Pons (tissue), 1 donor: ENCODE measurements at places on chromosomes 6 and 20.

DNA sequence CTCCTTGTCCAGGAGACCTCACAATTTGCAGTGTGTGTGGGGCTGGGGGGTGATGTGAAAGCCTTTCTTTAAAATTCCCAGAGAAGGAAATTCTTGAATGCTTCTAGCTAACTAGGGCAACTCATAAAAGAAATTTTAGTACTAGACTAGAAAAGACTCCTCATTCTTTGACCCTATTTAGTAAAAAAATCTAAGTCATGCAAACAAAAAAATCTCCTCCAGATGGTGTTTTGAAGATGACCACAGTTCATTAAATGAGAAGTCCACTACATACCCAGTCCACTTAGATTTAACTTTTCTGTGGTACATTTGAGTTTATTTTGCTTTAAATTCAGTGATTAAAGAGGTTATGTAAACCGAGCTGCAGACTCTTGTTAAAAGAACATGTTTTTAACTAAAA, 67.5 kb downstream of the NDUFAF5 start:
- no peak for DNase-seq

DNA sequence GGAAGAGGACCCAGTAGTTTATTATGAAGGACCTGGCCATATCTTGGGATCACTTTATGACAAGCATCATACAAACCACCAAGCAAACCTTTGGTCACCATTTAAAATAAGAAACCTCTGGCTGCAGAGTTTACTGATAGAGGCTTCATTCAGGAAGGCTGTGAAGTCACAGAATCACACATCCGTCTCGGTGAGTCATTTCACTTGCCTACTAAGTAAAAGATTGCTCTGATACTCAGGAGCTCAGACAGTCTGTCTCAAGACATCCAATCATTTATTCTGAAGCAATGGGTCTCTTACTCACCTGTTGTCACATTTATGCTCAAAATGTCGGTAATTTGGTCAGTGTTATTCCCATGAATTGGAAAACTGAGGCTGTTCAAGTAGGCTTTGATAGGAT, 33.7 kb downstream of the ADGRF5 start:
- DNase-seq: no peak

- peak; percentile 71 for DNase-seq
Measured at GRCh38 chr6:23277521-23278179, 708.3 kb downstream of the HDGFL1 start.

DNA sequence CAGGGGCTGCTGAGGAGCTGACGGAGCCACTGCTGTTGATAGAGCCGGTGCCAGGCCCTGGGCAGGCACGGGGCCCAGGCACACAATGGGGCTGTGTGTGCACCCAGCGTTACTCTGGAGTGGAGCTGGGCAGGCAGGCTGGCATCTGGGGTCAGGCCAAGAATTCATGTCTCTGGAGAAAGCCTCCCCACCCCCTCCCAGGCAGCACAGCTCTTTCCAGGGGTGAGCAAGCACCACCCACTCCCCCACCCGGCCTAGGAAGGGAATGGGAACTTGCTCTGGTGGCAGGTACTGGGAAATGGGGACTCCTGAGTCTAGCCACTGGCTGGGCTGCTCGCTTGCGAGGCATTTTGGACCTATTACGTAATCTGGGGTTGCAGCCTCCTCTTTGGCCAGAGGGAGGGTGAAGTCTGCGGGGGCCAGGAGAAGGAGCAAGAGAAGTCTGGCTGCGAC, 22.7 kb downstream of the TFEB start:
- DNase-seq: peak; percentile 97

DNA sequence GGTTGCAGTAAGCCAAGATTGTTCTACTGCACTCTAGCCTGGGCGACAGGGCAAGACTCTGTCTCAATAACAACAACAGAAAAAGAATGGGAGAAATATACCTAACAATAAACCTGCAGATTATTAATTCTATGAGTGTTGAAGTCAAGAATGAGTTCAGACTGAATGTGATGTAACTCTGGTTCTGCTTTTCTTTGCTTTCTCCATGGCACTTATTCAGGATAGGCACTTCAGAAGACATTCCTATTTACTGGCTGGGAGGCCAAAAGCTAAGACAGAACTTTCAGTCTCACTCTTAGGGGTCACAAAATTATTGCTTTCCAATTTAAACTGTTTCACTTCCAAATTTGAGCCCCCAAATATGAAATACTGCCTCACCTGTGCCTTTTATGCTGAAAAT, 15.7 kb upstream of the PRIM2 start:
- DNase-seq: no peak

DNA sequence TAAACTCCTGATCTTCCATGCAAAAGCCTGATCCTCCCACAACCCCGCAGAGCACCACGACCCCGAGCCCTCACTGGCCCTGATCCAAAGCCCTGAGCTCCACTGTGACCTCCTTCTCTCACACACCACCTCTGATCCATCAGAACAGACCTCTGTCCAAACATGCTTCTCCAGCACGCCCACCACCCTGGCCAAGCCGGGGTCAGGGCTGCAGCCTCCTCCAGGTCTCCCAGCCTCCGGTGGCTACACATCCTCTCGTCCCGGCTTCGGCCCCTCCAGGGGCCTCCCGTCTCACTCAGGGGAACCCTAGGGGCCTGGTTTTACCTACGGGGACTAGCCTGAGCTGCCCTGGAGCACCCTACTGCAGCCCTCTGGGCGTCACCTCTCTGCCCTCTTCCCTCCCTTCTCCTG, 49.1 kb downstream of the FOXF2 start:
- DNase-seq: no peak

DNA sequence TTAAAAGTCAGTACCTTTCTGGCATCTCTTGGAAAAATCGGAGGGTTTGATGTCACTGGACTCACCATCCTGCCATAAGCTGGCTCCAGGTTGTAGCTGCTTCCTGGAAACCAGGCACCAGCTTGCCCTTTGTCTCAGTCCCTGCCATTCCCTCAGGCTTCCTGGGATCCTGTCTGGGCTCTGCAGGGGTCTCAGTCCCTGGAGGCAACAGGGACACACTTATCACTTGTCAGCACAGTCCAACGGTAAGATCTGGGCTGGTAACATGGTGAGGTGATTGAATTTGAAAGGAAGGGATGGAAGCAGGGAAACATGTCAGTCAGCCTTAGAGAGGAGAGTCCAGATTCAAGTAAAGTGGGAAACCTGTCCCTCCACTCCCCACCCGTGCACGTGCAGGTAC, 147.6 kb upstream of the ECI2 start:
- DNase-seq: no peak

GRCh38 chr20:23513164-23513563, 22.2 kb downstream of the CST8 start:
- no peak for DNase-seq

GRCh38 chr6:37293426-37293825, 35.5 kb upstream of the TMEM217 start:
- no peak for DNase-seq

GRCh38 chr6:167846997-167847606, 20.4 kb downstream of the AFDN start:
- no peak for DNase-seq

GRCh38 chr6:6395581-6396197, 75.2 kb upstream of the F13A1 start:
- peak; percentile 73 for DNase-seq

- DNase-seq: no peak
Measured at GRCh38 chr6:153104220-153104619, 26.9 kb downstream of the RGS17 start.

DNA sequence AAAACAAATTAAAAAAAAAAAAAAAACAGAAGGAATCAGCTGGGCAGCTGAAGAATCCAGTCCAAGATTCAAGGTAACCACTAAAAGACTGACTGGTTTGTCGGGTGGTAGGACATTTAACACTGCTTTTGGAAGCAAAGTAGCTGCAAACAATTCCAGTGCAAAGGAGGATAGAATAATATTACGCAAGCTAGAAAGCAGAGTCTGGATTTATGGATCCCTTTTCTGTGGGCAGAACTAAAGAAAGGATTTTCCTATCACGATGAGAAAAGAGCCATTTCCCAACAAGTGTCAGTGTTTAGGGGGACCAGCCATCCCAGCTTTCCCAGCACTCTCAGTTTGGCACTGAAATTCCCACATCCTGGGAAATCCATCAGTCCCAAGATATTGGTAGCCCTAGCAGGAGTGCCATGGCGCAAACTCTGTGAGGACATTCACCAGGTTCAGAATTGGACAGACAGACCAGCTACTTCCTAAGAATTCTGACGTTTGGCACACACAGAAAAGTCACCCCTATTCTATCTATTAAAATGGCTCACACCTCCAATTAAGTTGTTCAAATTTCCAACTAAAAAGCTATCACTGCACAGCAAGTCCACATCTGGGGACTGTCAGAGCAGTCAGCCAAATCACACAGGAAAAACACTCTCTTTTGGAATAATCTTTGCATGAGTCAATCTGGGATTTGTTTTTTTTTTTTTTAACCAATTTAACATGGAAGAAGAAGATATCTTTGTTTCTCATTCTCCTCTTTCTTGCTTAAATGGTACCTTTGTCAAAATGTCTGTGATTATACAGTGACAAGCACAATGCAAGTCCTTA, 356.8 kb upstream of the ARID1B start:
- DNase-seq: no peak

DNA sequence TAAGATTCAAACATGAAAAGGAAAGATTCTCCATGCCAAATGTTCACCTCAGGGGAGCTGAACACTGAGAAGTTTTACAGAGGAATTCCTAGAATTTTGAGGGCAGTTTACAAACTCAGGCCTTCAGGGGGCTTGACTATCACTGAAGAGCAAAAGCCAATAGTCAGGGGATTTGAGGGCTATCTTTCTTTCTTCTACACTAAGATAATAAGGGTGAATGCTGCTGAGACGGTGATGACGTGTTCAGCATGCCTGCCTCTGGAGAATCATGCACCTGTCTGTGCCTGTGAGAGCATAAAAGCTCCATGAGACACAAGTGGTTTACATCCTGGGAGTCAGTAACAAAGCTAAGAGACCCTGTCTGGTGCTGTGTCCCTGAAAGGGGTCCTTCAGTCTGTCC, 1085.6 kb downstream of the KIF16B start:
- DNase-seq: no peak

DNA sequence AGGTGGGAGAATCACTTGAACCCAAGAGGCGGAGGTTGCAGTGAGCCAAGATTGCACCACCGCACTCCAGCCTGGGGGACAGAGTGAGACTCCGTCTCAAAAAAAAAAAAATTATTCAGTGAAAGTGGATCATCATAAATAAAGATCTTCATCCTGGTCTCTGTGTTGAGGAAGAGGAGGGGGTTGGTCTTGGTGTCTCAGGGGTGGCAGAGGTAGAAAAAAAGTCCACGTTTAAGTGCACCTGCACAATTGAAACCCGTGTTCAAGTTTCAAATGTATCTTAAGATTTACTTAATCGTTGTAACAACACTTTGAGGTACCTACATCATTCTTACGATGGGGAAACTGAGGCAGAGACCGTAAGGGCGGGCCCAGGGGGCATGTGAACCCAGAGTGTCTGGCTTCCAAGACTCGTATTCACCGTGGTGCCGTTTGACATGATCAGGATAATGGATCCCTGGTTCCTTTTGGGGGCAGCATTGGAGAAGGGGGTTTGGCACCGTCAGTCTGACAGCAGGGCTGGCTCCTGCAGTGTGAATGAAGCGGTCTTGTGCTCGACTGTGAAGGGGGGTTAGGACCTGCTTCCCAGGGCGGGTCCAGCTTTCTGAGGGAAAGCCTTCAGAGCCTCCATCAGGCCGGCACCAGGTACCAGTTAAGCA, 32.9 kb upstream of the ID1 start:
- DNase-seq: no peak

DNA sequence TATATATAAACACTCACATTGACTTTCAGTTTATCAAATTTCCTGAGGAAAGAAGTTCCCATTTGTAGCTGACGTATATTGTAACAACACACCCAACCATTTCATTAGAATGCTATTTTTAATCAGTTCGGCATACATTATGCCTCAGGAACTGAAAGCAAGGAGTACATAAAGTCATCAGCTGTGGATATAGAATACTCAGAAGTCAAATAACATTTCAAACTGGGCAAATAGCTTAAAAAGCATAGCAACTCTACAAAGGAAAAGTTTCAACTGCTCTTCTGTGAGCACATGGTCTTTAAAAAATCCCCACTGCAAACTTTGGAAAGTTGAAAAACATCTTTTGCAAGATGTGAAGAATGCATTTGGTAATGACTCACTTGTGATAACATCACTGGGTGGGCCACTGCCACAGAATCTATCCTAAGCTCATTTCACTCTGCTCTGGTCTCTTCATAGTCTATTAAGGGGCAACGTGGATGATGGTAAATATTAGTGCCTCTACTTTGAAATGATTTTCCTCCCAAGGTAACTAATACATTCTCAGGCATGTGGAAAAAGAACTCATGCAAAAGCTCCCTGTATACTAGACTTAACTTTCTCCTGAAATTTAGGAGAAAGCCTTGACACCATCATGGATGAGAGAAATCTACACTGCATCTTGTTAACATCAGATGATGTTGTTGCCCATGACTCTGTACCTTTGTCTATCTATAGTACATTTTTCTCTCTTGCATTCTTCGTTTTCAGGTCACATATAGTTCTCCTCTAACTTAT, 49.2 kb downstream of the FYN start:
- no peak for DNase-seq

- DNase-seq: no peak
Measured at GRCh38 chr6:75427329-75427728, 66.3 kb downstream of the FILIP1 start.

GRCh38 chr6:4567141-4567540, 209.1 kb upstream of the CDYL start:
- DNase-seq: no peak

DNA sequence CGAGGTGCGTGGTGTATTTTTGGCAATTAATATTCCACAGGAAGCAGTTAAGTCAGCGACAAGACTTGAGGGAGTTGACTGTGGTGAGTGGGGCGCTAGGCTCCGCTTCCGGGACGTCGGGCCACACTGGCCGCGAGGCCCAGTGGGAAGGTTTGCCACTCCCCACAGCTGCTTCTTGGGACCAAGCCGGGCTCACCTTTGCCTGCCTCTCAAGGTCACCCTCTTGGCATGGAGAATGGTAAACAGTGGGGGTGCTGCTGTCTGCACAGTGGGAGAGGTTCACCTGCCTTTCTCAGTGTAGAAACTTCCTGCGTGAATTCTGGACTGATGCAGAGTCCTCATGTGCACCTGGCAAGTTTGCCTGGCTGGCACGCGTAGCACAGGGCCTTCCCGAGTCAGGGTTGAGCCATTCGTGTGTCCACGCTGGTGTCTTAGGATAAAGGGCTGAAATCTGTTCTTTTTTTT, 6.4 kb downstream of the OSBPL2 start:
- no peak for DNase-seq

GRCh38 chr6:134722200-134722870, 227.6 kb downstream of the ALDH8A1 start:
- no peak for DNase-seq

GRCh38 chr6:28907394-28907793, 16.4 kb downstream of the TRIM27 start:
- DNase-seq: no peak

GRCh38 chr20:20969701-20970280, 136.4 kb downstream of the LINC00237 start:
- DNase-seq: no peak

- DNase-seq: no peak
Measured at GRCh38 chr20:24577271-24577909, 108.0 kb downstream of the SYNDIG1 start.

GRCh38 chr6:98686008-98686601, 148.3 kb upstream of the POU3F2 start:
- no peak for DNase-seq

GRCh38 chr20:33291830-33292355, 8.9 kb downstream of the BPIFB1 start:
- DNase-seq: peak; percentile 49

- DNase-seq: peak; percentile 72
Measured at GRCh38 chr20:57748601-57749130, 38.9 kb upstream of the PMEPA1 start.
